ENCODE measurements at places on chromosomes 1 and 21.
A peak's percentile ranks its signal among the peaks of the same experiment; 100 is the strongest.

DNA sequence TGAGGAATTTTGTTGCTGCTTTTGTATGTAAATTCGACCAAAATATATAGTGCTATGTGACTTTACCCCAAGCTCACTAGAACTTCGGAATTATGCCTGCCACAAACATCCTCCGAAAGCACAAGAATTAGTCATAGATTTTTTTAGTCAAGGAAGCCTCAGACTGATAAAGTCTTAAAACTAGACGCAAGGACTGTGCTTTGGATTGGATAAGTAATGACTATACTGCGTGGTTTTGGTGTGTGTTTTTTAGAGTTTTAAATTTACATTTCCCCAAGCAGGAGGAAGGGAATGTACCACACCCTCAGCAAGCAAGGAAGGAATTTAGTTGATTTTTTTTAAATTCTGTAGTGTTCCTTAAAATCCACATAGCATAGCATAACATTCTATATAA, 10.3 kb downstream of the WLS start:
- DNase-seq, result no peak

DNA sequence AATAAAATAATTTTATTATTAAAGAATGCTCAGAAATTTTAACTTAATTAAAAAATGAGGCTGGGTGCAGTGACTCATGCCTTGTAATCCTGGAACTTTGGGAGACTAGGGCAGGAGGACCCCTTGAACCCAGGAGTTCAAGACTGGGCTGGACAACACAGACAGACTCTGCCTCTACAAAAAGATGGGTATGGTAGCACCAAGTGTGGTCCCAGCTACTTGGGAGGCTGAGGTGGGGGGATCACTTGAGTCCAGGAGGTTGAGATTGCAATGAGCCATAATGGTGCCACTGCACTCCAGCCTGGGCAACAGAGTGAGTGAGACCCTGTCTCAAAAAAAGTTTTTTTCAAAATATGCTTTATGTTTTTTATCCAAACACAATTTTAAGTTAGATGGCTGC, 25.3 kb downstream of the TMED5 start:
- DNase-seq, result no peak

DNA sequence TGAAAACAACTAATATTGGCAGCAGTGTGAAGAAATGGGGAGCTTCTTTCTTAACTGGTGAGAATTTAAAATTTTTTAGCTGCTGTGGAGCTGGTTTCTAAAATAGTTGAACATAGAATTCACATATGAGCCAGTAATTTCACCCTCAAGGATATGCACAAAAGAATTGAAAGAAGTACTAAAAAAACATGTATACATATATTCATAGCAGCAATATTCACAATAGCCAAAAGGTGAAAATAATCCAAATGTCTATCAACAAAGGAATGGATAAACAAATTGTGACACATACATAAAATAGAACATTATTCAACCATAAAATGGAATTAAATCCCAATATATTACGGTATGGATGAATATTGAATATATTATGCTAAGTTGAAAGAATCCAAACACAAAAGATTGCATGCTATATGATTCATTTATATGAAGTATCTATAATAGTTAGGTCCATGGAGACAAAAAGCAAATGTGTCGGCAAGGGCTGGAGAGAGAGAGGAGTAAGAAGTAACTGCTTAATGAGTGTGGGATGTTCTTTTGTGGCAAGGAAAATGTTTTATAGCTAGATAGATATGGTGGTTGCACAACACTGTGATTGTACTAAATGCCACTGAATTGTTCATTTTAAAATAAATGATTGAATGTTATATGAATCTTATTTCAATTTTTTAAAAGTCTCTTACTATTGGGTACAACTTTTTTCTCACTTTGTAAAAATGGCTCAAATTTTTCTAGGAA, 14.8 kb upstream of the COL11A1 start:
- DNase-seq, result no peak

DNA sequence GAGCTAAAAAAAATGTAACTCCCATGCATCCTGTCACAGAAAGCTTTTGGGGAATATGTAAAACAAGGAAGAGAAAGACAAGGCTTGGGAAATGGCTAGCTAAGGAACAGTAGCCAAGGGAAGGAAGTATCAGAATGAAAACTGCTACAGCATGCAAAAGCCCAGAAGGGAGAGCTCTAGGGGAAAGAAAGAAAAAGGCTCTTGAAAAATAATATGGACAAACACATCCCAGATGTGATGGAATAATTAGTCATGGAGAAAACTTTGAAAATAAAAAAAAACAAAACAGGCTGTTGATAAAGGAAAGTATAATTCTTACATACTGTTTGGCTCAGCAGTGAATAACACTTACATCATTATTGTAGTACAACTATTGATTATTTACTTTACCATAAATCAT, 47.9 kb upstream of the VCAM1 start:
- DNase-seq, result no peak

GRCh38 chr1:226121587-226122400, 59.3 kb downstream of the H3-3A start:
- DNase-seq, result peak; percentile 48

DNA sequence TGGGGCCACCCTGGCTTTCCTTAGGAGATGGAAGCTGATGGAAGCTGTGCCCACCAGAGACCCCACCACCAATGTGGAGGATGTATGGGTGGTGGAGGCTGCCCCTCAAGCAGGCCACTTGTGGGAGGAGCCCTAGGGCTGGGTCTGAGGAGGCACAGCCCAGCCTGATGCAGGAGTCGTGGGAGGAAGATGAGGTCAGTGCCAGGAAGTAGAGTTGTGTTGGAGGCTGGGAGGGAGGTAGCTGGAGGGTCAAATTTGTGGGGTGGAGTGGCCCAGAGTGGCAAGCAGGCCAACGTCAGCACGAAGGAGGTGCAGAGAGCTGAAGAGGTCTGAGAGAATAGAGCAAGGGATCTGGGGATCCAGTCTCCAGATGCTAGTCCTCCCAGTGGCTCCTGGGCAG, 119.0 kb upstream of the USP24 start:
- no peak for DNase-seq

DNA sequence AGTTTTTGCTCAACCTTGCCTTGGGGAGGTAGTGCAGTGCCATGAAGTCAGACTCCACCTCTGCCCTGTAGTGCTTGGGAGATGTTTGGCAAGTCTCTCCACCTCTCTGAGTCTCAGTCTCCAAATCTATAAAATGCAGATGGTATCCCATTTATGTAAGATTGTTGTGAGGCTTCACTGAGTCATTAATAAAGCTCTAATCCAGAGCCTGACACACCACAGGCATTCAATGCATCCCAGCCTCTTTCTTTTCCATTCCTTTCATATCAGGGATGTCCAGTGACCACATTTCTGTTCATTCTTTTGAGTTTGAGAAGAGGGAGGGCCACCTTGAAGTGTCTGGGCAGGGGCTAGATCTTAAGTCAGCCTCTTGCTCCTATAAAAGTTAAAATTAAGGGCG, 37.6 kb upstream of the LMO4 start:
- no peak for DNase-seq

DNA sequence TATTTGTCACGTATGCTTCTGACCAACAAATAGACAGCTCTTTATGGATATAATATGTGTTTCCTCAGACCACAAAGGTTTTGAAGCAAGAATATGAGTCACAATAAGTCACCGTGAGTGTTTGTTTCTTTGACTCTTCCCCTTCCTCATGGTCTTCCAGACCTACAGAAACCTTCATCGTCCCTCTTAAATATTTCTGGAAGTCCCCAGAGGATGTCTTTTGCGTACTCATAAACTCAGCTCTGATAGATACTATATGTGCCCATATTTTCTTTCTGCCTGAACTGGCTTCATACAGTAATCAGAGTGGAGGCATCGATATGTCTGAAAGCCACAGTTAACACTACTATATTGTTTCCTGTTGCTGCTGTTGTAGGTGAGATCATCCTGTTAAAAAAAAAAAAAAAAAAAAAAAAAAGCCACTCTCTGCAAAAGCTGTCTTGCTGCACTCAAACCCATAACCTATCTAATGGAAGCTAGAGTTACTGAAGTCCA, 38.4 kb downstream of the ADAMTS1 start:
- no peak for DNase-seq

GRCh38 chr1:240207073-240207709, 115.5 kb downstream of the FMN2 start:
- no peak for DNase-seq

DNA sequence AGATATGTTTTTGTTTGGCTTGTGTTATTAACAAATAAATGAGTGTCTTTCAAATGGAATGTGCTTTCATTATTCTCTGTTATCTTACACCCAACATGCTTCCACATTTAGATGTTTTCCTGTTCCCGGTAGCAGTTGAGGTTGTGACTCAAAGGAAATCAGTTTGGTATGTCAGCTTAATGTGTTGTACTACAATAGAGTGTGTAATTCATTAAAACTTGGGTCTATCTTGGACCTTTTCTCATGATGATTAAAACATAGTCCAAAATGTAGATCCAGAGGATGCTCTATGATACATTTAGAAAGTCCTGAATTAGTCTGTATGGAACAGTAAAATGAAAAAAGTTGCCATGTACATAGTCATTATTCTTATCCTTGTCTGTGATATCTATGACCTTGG, 26.7 kb downstream of the RTCA start:
- no peak for DNase-seq

GRCh38 chr1:148318123-148318903, 164.8 kb downstream of the PPIAL4G start:
- DNase-seq, result peak; percentile 53

DNA sequence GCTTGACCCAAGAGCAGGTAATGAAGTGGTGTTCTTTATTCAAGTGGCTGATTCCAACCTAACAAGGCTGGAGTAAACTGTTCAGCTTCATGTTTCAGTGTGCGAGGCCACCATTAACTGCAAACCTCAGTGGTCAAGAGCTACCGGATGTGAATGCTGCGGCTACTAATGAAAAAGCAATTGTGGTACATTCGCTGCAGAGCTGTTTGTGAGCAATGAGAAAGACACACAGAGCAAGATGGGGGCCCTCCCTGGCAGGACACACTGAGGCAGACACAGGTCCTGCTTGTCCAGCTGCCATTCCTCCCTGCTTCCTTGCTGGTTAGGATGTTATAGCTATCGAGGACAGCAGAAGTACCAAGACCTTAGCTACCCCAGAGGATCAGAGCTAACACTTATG, 26.1 kb downstream of the SYF2 start:
- no peak for DNase-seq

DNA sequence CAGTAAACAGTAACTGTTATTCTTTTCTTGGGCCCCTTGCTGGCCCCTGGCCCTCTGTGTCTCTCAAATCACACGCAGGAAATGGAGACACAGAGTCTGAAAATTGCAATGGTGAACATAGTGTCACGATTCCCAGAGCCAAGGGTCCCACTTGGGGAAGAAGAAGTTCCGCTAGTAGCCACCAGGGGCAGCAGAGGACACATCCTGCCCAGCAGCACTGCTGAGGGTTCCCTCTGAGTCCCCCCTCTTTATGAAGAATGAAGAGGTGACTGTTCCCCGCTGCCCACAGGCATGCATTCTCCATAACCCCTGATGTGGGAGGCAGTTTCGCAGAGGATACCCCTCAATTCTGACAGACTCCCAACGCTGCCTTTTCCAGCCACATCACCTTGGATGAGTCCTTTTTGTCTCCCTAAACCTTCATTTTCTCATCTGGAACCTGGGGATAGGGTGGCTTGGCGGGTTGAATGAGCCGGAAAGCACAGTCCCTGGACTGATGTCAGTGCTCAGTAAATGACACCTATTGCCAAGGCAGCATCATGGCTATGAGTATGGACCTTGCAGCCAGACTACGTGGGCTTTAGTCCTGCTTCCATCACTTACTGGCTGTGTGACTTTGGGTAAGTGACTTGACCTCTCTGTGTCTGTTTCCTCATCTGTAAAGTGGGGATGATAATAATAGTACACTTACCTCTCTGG, 238.0 kb upstream of the TMEM51 start:
- DNase-seq, result no peak

DNA sequence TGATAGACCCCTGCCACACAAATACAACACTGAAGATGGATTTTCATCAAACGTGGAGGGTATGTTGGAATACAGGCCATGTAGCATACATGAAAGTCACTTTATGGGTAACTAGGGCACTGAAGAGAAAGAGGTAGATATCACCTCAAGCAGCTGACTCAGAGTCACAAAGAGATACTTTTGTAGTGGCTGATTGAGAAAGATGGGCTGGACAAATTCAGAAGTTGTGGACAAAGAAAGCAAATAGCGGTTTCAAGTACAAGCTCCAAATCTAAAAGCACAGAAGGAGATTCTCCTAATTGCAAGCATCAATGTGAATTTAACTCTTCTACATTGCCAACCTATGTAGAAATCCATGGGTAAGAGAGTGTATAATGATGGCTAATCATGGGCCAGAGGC, 35.0 kb upstream of the RGS18 start:
- DNase-seq, result no peak

GRCh38 chr1:147542569-147542897, 1.2 kb downstream of the BCL9 start:
- no peak for DNase-seq

- no peak for DNase-seq
Measured at GRCh38 chr1:65197636-65198035, 49.6 kb downstream of the AK4 start.

DNA sequence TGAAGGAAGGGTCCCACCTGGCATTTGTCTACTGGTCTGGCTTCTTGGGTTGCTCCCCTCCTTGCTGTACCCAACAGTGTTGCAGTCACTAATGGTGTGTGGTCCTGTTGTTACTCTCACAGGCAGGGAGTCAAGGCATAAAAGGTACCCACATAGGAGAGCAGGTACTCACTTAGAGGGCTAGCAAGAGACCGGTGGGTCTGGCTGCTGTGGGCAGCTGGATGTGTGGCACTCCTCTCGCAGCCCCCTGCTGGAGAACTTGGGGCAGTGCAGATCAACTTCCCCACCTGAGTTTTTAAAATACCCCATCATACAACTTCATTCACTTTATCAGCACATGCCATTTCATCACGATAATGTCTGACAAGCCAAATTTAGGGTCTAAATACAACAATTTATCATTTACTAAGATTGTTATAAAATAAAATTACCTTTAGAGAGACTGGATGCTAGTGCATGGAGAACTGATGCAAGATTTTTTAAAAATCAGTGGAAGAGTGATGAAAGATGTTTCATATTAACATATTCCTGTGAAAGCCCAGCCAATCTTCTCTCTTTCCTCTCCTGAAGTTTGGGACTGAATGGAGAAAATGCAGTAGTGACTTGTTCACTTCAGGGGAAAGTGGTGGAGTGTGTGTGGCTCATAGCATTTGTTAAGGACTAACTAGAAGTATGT, 42.8 kb downstream of the ACP6 start:
- no peak for DNase-seq

DNA sequence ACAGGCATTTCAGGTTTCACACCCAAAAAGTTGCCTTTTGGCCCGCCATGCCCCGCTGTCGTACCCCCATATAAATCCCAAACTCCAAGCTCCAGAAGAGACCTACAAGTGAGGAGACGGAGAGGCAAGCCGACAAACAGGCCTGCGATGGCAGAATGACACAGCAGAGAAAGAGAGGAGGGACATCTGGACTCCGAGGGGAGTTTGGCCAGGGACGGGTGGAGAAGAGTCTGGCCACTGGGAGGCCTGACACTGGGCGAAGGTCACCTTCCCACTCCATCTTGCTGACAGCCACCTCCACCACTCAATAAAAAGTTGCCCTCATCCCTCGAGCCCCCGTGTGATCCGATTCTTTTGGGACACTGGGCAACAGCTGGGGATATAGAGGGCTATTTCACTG, 1.9 kb upstream of the CFH start:
- DNase-seq, result no peak

- DNase-seq, result no peak
Measured at GRCh38 chr1:172324086-172324485, 96.4 kb upstream of the C1orf105 start.

All from activated CD8-positive, alpha-beta memory T cell treated with anti-CD3 and anti-CD28 coated beads for 48 hours (primary cell).